ENCODE measurements at places on chromosomes 16 and 17.

GRCh38 chr16:24188751-24189318 lies 67.3 kb upstream of the CACNG3 start:
- DNase-seq, result no peak
- no peak overlapping the region for H3K27ac ChIP-seq
- no peaks in the 10 kb centered on the region for H3K36me3 ChIP-seq
- no peaks in the 10 kb centered on the region for H3K4me1 ChIP-seq
- H3K4me3 ChIP-seq, result no peak overlapping the region

DNA sequence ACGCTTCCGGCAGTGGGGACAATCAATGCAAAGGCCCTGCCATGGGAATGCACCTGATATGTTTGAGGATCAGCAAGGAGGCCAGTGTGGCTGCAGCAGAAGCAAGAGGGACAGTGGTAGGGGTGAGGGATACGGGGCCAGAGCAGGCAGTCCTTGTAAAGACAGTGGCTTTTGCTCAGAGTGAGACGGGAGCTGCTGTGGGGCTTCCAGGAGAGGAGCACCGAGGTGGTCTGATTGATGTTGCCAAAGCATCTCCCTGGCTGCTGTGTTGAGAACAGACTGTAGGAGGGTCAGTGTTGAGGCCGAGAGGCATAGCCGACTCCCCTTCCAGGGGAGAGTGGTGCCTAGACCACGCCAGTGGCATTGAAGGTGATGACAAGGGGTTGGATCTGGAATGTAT lies 11.4 kb upstream of the SPNS2 start:
- H3K27ac ChIP-seq, result no peak overlapping the region
- H3K4me1 ChIP-seq, result peaks cover 16% of the 10 kb centered on the region
- no peak overlapping the region for H3K4me3 ChIP-seq

DNA sequence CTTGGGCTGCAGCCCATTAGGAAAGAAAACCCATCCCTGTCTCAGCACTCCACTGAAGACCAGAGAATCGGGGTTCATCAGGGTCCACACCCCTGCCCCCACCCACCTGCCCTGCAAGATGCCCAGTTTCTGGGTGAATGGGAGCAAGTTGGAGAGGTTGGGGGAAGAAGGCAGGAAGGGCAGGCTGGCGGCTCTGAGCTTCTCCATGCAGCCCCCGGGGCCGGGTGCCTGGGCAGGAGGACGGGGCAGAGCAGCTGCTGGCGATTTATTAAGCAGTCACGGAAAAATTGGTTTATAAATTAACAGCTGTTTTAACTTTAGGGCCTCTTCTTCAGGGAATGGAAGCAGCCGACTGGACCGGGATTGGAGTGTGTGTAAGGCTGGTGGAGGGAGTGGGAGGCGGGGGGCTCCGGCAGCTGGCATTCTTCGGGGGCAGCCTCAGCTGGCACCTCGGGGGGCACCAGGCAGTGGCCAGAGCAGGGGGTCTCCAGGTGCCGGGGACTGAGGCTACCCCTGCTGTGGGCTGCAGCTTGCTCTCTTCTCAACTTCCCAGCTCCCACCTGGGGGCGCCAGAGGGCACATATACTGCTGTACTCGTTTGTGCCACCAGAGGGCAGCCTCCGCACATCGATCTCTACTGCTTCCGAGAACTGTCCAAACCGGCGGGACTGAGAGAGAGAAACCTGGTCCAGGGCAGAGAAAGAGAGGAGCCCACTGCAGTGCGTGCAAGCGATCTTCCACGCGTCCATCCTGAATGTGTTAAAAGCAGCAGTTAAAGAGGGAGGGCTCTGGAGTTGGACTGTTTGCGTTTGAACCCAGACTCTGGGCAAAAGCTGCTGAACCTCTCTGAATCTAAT lies 5.0 kb upstream of the PPP1R1B start:
- peaks cover 57% of the 10 kb centered on the region for H3K27me3 ChIP-seq
- H3K27ac ChIP-seq, result no peak overlapping the region
- peaks cover 32% of the 10 kb centered on the region for H3K4me1 ChIP-seq
- DNase-seq, result peak; percentile 81
- no peaks in the 10 kb centered on the region for H3K36me3 ChIP-seq

GRCh38 chr17:52158450-52159042 lies at the start of gene CA10:
CA10 (minus strand) TSS chr17:52158714.
- H3K27ac ChIP-seq, result no peak within 1 kb of the TSS
- H3K36me3 ChIP-seq, result no peaks in the 10 kb centered on the region
- H3K27me3 ChIP-seq, result peaks cover 65% of the 10 kb centered on the region

- no peak overlapping the region for H3K27ac ChIP-seq
- no peak overlapping the region for H3K4me3 ChIP-seq
- no peaks in the 10 kb centered on the region for H3K36me3 ChIP-seq
- no peaks in the 10 kb centered on the region for H3K27me3 ChIP-seq
- H3K4me1 ChIP-seq, result peaks cover 24% of the 10 kb centered on the region
- DNase-seq, result no peak
Observed at GRCh38 chr17:37360632-37361031, 15.2 kb upstream of the C17orf78 start.

All from heart right ventricle (tissue), 16 donors.